ENCODE measurements at places on chromosomes 6 and 20.
A peak's percentile ranks its signal among the peaks of the same experiment; 100 is the strongest.

DNA sequence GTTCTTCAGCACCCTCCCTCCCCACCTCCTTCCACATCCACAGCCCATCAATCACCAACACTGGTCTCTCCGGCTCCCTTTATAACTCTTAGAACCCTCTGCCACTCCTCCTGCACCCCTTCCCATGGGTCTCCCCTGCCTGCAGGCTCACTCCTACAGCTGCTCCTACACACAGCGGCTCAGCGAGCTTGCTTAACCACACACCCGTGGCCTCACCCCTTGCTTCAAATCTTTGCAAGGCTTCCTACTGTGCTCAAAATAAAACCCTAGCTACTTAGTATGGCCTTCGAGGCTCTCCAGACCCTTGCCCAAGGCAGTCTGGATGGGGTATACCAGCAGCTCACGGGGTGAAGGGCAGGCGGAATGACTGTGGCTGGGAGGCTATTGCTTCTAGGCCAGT lies 63.7 kb downstream of the JPH2 start:
- DNase-seq = no peak

- no peak for DNase-seq
Measured at GRCh38 chr6:12720310-12720709, 3.7 kb downstream of the PHACTR1 start.

DNA sequence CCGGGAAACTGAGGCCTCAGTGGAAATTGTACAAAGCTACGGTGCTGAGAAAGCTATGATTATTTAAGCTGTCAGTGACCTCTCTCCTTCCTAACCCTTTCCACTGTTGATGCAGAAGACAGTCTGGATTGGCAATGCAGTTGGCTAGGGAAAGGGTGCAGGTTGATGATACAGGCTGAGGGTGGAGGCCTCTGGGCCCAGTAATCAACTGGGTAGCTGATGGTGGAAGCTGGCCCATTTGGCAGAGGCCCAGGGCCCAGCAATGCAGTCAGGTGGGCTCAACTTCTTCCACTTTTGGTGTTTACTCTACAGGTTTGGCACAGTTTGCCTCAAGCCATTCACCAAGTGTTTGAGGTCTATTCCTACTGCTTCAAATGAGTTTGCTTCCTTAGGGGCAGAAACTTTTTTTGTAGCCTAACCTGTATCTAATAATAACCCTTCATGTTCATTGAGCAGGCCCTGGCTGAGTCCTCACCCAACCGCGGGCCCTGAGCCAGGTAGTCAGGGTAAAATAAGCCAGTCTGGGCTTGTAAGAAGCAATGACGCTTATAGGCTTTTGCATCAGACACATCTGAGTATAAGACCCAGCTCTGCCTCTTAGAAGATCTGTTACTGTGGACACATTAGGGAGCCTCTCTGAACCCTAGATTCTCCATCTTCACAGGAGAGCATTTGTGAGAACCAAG lies 12.1 kb downstream of the BCL2L1 start:
- no peak for DNase-seq

GRCh38 chr6:5729813-5730517 lies 276.8 kb downstream of the NRN1 start:
- no peak for DNase-seq

DNA sequence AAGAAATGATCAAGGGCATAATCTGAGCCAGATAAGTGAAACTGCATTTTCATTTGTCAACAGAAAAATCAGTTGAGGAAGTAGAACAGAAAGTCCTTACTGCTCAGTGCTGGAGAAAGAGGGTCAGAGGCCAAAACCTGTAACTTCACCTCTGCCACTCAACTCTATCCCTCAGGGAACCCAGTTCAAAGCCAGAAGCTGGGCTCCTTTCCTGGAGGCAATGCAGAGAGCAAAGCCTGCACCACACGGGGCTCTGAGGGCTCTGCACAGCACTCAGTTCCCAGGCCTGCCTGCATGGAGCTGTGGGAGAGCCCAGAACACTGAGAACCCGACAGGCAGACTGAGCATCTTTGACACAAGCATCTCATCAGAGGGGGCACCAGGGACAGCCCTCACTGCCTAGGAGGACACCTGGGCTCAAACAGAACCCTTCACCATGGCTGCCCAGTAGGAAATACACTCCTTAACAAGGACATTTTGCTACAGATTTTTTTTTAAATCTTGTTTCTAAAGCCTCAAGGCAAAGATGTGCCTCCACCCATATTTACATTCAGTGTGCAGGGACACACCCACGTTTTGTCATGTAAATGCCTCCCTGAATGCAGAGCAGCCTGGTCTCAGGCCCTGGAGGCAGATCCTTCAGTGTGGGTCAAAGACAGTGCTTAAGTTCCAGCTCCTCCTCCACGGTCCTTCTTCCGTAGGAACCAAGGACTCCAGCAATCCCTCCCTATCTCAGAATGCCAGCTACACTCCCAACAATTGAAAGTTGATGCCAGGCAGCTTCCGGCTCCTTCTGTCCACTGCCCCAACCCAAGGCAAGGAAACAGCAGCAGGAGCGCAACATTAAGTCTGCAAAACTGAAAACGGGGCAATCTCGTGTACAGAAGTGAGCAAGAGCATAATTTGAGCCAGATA lies 6.6 kb downstream of the RNASET2 start:
- DNase-seq = no peak

DNA sequence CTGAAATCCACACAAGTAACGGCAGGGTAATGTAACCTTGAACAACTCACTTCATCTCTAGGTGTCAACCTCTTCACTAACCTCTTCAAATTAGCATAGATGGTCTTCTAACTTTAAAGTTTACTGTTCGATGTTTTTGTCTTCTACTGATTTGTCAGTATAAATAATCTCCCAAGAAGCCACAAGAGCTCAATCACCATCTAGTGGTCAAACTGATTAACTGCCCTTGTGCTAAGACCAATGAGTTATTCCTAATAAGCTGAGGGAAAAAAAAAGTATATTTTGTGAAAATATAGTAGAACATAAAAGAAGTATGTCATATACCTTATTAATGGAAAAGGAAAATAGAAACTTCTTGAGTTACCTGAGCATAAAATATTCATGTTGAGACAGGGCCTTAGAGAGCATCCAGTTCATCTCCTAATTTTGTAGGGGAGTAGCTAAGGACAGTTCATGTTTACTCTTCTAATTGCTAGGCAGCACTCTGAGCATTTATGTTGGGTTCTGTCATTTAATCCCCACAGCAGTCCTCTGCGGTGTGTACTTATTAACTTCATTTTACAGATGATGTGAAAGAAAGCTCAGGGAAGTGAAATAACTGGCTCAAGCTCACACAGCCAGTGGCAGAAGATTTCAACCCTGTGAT lies 317.1 kb downstream of the ESR1 start:
- no peak for DNase-seq

DNA sequence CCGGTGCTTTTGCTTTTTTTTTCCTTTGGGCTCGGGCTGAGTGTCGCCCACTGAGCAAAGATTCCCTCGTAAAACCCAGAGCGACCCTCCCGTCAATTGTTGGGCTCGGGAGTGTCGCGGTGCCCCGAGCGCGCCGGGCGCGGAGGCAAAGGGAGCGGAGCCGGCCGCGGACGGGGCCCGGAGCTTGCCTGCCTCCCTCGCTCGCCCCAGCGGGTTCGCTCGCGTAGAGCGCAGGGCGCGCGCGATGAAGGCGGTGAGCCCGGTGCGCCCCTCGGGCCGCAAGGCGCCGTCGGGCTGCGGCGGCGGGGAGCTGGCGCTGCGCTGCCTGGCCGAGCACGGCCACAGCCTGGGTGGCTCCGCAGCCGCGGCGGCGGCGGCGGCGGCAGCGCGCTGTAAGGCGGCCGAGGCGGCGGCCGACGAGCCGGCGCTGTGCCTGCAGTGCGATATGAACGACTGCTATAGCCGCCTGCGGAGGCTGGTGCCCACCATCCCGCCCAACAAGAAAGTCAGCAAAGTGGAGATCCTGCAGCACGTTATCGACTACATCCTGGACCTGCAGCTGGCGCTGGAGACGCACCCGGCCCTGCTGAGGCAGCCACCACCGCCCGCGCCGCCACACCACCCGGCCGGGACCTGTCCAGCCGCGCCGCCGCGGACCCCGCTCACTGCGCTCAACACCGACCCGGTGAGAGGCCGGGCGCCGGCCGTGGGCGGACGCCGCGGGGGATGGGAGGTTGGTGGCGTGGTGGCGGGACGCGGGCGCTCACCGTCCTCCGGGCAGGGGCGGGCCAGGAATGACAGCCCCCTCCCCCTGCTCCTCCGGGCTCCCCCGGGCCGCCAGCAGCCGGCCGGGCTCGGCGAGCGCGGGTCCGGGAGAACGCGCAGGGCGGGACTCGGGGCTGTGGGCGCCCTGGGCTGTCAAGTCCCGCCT lies 606 bp downstream of the ID4 start:
- no peak for DNase-seq

DNA sequence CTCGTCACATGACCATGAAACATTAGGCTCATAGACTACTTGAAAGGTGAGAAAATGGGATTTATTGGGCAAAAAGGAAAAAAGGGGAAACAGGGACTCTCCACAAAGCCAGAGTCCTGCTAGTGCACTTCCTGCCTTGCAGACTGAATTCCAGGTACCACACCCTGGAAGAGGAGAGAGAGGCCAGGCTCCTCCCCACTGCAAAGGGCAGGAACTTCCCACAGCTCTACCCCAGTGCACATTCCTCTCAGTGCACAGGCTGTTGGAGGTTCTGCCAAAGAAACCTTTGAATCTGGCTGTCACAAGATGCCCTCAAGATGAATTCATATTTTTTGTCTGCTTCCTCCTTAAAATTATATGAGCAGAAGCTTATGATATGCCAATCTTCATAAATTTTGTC lies 920.4 kb upstream of the GJE1 start:
- DNase-seq = no peak

- DNase-seq = no peak
Measured at GRCh38 chr6:130674604-130675003, 152.6 kb upstream of the SMLR1 start.

DNA sequence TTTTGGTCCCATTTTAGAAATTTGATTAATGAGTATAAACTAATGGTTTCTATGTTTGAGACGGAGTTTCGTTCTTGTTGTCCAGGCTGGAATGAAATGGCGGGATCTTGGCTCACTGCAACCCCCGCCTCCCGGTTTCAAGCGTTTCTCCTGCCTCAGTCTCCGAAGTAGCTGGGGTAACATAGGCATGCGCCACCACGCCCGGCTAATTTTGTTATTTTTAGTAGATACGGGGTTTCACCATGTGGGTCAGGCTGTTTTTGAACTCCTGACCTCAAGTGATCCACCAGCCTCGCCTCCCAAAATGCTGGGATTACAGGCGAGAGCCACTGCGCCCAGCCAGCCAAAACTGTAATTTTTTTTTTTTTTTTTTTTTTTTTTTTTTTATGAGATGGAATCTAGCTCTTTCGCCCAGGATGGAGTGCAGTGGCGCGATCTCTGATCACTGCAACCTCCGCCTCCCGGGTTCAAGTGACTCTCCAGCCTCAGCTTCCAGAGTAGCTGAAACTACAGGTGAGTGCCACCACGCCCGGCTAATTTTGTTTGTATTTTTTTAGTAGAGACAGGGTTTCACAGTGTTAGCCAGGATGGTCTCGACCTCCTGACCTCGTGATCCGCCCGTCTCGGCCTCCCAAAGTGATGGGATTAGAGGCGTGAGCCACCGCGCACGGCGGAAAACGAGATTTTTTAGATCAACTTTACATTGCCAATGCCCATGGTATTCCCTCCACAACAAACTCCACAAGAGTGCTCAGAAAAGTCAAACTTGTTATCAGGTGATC lies 127.8 kb downstream of the HFE start:
- DNase-seq = no peak

DNA sequence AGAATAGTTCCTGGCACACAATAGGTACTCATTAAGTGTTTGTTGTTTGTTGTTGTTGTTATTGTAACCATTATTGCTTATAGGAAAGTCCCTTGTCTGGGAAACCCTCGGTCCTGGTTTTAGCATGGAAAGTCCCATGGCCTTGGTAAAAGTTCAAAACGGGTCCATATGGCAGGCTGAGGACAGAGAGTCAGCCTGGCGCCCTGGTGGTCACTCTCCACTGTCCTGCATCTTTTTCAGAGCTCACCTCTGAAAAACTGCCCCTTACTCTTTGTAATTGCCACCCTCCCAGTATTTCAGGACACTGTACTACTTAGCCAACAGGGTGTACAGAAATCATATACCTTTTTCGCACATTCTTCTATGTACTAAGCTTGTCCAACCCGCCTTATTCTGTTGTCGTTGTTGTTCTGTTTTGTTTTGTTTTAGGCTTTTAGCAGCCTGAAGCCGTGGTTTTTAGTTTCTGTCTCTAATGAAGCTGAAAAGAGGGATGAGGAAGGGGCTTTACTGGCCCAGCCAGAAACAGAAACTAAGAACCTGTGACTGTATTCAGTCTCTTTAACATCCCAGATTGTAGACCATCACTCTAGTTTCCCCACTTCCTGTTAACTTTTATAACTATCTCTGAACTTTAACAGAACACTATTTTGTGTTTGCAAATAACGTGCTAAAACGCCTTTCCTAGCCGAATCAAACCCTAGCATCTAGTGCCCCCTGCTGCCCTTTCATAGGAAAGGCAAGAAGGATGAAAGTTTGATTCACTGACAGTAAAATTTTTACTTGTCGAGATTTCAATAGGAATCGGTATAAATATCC lies 7.6 kb upstream of the TMEM14A start:
- DNase-seq = peak; percentile 39

- DNase-seq = no peak
Measured at GRCh38 chr6:3869284-3869631, 20.1 kb downstream of the FAM50B start.

- DNase-seq = peak; percentile 40
Measured at GRCh38 chr6:17156112-17156921, 54.5 kb downstream of the STMND1 start.

DNA sequence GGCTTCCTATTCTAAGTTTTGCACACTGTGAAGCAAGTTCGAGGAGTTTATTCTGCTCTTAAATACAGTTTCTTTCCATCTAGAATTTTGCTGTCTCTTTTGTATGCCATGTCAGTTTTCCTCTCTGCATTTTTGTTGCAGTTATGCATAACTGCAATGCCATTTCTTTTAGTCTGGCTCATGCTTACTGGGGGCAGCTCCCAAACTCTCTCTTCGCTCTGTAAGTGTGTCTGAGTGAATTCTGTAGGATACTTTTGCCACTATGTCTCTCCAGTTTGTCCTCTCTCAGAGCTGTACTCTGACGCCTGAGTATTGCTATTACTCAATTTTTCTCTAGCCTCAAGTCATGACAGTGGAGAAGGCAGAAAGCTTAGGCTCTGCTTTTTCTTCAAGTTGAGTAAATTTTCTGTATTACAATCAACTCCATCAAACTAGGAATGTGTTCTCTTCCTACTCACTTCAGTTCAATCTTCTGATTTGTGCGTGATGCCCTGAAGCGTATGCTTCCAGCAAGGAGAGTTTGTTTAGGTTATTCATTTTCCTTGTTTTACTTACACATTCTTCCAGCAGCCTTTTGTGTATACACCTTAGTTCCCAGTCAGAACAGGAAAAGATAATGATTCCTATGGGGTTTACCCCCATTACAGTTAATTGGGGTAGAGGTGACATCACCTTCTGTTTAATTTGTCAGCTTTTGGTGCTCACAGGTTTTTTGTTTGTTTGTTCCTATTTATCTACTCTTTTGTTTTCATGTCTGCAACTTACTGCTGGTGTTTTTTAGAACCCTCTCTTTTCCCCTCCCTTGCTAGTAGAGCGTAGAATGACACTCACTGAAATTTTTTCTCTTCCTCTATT lies 430.9 kb downstream of the BCKDHB start:
- no peak for DNase-seq

GRCh38 chr6:63904650-63905248 lies 269.1 kb downstream of the PHF3 start:
- no peak for DNase-seq
